GM04503 (cell line): ENCODE measurements at places on chromosomes 2 and 18.

- DNase-seq, result no peak
Measured at GRCh38 chr2:231597014-231597611, 4.4 kb downstream of the TEX44 start.

DNA sequence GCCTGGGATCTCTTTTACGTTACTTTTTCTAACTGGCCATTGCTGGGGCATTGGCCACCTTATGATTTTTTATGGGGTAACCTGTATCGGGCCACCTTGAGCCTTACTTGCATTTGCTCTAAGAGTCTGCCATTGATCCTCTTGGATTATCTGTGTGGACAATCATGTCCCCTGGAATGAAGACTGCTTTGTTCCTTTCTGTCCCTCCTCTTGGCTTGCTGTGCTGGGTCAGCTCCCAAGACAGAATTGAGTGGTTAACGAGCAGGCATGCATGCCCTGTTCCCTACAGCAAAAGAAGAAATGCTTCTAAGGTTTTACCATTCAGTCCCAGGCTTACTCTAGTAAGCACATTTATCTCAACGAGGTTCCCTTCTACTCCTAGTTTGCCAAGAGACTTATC, 46.3 kb downstream of the MAL start:
- no peak for DNase-seq

DNA sequence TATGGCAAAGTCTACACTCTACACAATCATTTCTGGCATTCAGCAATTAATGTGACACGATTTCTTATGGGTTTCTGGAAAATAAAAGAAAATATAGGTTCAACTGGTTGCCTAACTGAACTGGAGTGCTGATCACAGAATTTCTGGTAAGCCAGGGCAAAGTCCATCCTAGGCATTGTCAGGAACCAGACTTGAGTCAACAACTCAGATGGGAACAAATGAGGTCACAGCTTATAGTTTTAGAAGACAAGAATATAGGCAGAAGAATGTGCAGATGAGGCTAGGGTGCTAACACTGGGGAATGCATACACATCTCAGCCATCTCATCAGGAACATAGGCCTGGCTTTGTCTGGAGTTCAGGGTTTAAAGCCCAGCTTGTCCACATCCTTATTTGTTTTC, 317.2 kb upstream of the ID2 start:
- no peak for DNase-seq

- no peak for DNase-seq
Measured at GRCh38 chr2:36568516-36569246, 29.3 kb downstream of the FEZ2 start.

- DNase-seq, result no peak
Measured at GRCh38 chr18:59672235-59672711, 24.9 kb downstream of the CCBE1 start.

DNA sequence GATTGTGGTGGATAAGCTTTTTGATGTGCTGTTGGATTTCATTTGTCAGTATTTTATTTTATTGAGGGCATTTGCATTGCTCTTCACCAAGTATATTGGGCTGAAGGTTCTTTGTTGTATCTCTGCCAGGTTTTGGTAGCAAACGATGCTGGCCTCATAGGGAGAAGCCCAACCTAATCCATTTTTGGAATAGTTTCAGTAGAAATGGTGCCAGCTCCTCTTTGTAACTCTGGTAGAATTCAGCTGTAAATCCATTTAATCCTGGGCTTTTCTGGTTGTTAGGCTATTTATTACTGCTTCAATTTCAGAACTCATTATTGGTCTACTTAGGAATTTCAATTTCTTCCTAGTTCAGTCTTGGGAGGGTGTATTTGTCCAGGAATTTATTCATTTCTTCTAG, 309.8 kb upstream of the SETBP1 start:
- DNase-seq, result no peak

DNA sequence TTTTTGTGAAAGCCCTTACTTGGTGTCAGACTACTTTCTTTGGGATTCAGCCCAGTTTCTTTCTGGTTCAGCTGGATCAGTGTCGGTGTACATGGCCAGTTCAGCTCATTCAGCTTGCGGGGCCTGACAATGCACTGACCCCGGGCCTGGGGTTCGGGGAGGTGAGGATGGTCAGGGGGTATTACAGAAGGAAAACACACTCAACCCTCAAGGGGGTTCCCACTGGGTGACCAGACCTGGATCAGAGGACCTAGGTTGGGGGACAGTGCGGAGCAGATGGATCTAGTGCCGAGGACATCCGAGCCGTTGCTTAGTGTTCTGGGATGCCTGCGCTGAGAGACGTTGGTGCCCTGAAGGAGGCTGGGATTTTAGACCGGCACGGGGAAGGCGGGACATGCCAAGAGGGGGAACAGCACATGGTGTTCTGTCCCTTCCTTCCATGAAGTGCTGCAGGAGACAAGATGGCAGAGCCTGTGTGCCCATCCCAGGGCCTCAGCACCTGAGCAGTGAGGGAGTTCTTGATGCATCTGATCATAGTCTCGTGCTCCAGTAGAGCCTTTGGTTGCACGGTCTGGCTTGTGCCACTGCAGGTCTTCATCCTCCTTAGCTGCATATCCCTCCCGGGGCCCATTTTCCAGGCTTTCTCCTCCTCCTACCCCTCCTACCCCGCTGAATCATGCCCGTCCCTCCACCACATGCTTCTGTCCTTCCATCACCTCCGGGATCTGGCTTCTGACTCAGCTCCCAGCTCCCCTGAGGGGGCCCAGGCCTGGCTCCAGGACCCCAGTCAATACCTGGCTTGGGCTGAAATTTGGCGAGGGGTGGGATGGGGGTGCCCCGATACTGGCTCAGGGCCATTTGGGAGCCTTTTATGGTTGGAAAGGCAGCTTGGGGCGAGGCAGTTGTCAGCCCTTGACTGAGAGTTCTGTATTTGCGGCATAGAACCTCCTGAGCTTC, 18.0 kb downstream of the SPEG start:
- peak; percentile 85 for DNase-seq
